ENCODE measurements at places on chromosomes 2 and 18.

- no peak for DNase-seq
These were observed 19.9 kb upstream of the TPO start for GRCh38 chr2:1393321-1393720.

DNA sequence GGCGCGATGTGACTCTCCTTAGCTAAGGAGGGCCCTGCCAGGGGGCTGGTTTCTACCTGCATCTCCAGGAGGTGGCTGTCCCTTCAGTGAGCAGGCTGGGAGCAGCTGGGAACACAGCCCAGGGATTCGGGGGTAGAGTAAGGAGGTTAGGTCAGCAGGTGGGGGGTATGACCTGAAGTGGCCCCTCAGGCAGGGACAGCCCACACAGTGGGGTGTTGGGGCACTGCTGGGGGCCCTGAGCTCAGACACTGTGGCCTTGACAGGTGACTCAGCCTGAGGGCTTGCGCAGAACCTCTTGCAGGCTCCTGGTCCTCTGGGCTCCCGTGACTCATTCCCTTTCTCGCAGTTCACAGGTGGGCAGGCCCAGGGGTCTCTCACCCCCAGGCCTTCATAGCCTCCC, 185.8 kb upstream of the BCL2L11 start:
- no peak for DNase-seq

GRCh38 chr18:75206452-75207309, 2.3 kb downstream of the PTGR3 start:
- DNase-seq = no peak

- no peak for DNase-seq
These were observed 76.8 kb downstream of the ALPK2 start for GRCh38 chr18:58552057-58552461.

- no peak for DNase-seq
These were observed 279.3 kb downstream of the CDH20 start for GRCh38 chr18:61612517-61612916.

DNA sequence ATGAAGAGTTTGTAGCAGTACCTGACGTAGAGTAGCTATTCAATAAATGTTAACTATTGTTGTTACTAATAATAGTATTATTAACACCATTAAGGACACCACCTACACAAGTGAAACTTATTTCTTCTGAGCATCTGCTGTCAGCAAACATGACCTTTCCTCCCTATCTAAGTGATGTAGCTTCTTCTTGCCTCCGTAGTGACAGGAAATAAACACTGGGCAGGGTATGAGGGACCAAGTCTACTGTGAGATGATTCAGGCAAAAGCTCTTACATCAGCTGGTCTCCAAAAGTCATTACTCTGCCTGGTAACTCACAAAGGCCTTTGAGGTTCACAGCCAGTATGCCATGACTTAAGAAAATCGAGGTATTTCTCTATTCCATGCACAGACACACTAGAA, 750.5 kb downstream of the CPS1 start:
- no peak for DNase-seq

DNA sequence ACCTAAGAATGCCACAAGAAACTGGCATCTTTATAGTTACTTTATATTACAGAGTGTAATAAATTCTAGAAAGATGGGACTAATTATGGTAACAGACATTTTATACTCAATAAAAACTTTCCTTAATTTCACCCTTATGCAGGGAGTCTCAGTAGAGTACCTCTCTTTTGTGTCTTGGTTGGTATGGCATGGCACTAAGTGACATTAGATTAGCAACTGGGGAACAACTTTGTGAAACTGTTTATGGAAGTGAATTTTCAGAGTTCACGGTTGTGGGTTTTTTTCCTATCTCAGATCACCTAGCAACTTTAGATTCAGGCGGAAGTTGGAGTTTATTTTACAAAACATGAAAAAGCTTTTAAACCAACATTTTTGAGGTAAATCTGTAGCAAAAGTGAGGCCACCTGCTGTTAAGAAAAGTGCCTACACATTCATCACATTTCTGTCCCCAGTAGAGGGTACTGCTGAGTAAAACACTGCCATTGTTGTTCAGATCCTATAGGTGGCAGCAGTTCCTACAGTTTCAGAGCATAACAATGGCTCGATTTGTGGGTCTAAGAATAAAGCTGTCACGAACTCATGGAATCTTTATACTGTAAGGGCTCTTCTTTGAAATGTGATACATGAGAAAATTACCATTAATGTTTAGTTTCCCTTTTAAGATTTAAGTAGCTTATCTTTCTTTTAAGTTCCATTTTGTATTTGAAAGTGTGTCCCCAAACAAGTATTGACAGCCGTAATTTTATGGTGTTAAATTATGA, 117.6 kb downstream of the CAMKMT start:
- DNase-seq = peak; percentile 35

DNA sequence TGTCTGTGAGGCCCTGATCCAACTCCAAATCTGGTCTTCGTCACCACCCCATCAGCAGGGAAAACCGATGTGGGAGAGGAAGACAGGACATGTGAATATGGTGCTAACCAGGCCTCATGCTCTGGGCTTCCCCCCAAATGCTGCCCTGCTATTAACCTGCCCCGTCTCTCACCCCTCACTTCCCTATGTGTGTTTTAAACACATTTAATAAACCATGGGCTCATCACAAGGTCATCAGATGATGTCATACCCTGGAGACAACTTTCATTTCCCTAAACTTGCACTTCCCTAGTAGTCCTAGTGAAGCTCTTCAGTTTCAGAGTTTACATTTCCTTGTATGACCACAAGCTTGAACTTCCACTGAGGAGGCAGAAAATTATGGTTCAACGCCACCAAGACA, 49.9 kb downstream of the CD8B2 start:
- no peak for DNase-seq

GRCh38 chr2:121890041-121890440, 134.6 kb downstream of the TSN start:
- no peak for DNase-seq

GRCh38 chr18:21129566-21130216, 18.1 kb upstream of the ROCK1 start:
- DNase-seq = no peak

- no peak for DNase-seq
These were observed 327.7 kb upstream of the SLC14A2 start for GRCh38 chr18:45287531-45287930.

- DNase-seq = no peak
These were observed 1.4 kb downstream of the ST8SIA5 start for GRCh38 chr18:46755315-46756024.

GRCh38 chr2:188345426-188345825, 53.8 kb downstream of the GULP1 start:
- DNase-seq = no peak

DNA sequence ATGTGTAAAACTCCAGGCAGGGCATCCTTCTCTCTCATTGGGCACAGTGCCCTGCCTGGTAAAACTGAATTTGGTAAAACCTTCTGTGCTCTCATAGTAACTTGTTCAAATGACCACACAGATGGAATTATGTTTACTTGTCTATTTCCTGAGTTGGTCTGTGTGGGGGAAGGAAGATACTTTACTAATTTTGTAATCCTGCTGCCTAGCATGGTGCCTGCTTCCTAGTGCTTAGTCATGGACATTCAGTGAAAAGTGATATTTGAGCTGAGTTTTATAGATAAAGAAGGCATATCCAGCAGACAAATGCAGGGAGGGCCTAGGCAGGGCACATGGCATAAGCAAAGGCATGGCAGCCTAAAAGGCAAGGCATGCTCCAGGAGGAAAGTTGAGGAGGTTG, 199.4 kb downstream of the FSHR start:
- DNase-seq = no peak

- no peak for DNase-seq
These were observed 41.5 kb downstream of the HDAC4 start for GRCh38 chr2:239359196-239359912.

DNA sequence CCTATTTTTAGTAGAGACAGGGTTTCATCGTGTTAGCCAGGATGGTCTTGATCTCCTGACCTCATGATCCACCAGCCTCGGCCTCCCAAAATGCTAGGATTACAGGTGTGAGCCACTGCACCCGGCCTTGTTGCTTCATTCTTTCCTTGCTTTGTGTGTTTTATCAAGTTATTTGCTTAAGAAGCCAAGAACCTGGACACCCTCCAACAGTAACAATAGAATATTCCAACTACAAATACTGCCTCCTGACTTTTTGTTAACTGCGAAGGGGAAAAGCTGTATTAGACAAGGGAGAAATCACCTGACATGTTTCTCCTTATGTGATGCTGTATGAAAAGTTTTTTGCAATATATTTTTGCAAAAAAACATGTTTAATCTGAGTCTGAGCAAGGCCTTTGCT, 297.2 kb downstream of the NCKAP5 start:
- no peak for DNase-seq

GRCh38 chr2:237572742-237573101, 6.3 kb downstream of the PRLH start:
- DNase-seq = no peak

- no peak for DNase-seq
These were observed 122.5 kb downstream of the PRPF40A start for GRCh38 chr2:152594792-152595191.
